Stimulated activated naive CD4-positive, alpha-beta T cell (primary cell): ENCODE measurements at places on chromosomes 5 and 9.

GRCh38 chr5:116605310-116606070, 30.9 kb upstream of the SEMA6A start:
- no peak for DNase-seq

DNA sequence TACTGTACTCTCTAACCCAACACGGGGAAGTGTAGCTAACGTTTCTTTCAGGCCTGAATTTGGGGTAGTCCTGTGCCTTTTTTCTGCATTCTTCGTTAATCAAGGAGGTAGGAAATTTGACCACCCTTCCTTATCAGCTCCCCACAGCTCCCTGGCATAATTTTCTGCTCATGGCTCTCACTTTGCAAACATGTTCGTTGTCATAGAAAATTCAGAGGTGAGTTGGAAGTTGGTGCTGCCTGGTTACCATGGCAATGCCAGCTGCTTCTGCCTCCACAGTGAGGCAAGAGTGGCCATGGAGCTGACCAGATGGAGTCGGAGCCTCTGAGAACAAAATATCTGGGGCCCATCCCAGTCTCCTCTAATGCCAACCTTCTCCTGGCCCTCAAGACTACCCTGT, 116.6 kb upstream of the BOD1 start:
- no peak for DNase-seq

DNA sequence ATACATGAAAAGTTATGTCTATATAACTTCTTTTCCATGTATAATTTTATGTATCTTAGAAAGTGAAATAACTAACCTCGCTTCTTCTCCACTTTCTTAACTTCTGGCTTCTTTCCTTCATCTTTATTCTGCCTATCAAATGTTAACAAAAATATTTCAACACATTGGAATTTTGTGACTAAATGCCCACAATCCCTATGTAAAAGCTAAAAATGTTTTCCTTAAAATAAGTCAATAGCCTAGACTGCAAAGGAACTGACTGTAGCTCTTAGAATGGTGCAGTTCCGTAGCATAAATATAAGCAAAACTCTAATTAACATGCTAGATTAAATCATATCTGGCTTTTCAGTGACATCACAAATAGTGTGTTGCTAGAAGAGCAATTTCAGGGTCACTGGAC, 40.9 kb downstream of the PSIP1 start:
- no peak for DNase-seq

- no peak for DNase-seq
These were observed 35.7 kb upstream of the SLC36A2 start for GRCh38 chr5:151383011-151383410.

- DNase-seq: no peak
These were observed 426.8 kb downstream of the KIAA0825 start for GRCh38 chr5:94191604-94192003.

GRCh38 chr5:125485771-125486170, 739.3 kb upstream of the ZNF608 start:
- DNase-seq: no peak

DNA sequence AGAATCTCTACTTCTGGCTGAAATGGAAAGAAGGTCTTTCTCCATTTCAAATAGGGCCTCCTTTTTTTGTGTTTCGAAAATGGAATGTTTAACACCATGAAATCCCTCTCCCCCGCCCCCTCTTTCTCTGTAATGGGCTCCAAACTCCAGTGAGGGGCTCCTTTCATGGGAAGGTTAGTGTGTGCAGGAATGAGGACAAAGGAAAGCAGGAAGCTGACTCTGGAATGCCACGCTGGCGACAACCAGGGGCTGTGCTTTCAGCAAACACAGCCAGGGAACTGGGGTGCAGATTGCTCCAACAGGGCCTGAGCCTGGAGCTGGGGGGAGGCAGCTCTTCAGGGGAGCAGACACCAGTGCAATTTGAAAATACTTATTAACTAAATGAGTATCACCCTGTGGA, 82.8 kb downstream of the CRB2 start:
- no peak for DNase-seq

DNA sequence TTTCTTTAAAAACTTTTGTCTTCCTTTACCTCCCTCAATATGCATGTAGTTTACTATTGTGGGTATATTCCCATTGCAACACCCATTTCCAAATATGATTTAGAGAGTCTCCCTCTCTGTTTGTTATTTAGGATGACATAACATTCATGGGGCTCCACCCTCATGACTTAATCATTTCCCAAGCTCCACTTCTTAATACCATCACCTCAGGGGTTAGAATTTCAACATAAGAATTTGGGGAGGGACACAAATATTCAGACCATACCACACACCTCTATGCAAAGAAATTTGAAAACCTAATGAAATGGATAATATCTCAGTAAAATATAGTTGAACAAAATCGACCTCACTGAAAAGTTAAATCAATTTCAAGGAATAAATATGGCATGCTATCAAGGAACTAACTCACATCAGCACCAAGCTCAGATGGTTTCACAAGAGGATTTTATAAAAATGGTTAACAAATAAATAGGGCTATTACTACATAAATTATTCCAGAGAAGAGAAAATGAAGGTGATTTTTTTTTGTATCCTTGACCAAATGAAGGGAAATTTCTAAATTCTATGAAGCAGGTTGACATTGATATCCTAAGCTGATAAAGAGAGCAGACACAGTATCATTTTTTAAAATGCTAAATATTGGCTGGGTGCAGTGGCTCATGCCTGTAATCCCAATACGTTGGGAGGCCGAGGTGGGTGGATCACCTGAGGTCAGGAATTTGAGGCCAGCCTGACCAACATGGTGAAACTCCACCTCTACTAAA, 20.2 kb upstream of the UBTD2 start:
- no peak for DNase-seq

- no peak for DNase-seq
These were observed 159.6 kb downstream of the CACNA1B start for GRCh38 chr9:138037140-138037539.

GRCh38 chr9:130751631-130752355, 58.2 kb downstream of the EXOSC2 start:
- DNase-seq: no peak

DNA sequence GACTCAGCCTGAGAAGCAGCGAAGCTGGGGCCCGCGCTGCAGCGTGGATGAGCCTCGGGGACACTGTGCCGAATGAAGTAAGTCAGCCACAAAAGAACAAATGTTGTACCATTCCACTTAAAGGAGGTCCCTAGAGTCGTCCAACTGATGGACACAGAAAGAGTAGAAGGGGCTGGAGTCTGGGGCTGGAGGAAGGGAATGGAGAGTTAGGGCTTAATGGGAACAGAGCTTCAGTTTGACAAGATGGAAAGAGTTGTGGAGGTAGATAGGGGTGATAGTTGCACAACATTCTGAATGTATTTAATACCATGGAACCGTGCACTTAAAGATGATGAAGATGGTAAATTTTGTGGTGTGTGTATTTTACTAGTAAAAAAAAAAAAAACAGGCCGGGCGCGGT, 119.9 kb downstream of the EHMT1 start:
- DNase-seq: no peak

GRCh38 chr5:72882989-72883388, 66.5 kb downstream of the TNPO1 start:
- no peak for DNase-seq

DNA sequence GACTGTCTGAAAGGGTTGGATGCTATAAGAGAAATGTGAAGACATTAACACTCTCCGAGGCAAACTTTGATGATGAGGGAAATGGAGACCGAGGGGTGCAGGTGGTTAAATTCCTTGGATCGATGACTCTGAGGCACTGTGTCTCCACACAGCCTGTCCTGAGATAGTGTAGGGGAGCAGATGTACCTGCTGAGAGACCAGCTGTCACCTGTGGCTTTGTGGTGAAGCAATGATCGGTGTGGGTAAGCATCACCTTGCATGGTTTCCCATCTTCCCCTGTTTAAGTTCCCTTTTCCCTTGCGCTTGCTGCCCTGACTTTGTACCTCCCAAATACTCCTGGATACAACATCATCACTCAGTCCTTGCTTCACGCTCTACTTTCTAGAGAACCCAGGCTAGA, 9.8 kb upstream of the MIER3 start:
- DNase-seq: no peak

DNA sequence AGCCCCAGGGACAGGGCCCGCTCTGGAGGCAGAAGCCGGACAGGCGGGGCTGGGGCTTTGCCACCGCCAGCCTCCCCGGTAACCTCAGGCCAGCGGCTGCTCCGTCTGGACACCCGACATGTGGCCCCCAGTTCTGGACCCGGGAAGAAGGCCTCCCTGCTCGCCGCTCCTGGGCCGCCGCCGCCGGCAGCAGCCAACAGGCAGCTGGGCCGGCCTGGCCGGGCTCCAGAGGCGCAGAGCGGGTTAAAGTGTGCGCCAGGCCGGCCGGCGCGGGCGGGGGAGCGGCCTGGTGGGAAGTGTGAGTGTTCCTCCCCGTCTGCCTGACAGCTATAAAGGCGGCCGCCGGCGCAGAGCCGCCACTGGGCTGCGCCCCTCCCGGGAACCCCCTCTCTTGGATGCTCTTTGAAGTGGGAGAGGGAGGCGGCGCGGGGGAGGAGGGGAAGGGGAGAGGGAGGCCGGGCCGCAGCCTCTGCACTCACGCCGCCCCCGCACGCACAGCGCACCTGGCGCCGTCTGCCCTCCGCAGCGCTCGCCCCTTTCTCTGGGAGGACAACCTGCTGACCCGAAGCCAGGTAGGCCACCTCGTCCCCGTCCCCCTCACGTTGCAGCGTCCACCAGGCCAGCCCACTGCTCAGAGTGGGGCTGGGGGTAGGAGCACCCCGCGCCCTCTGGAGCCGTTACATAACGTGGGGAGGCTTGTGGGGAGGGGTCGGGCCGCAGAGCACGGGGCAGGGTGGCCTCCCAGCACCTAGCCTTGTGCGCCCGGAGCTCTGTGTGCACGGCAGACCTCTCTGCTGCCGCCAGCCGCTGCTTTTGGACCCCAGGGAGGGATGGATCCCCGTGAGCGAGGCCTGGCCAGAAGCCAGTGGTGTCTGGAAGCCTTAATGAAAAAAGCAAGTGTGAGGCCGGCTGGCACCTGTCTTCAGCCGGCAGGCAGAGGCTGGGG, at the start of gene ADAMTSL2:
TSS of gene ADAMTSL2 (plus strand) at position 359 of the 946 bp plus-strand sequence. CDS start 2,009 bp downstream, outside the sequence.
- DNase-seq: peak; percentile 49
